ENCODE measurements at places on chromosomes 16 and 17. TPM values are rescaled to one million over a fixed set of nuclear protein-coding genes. Genes with fewer than 3 reads are reported as not detected.

The HOXB13 gene
- not detected for total RNA-seq

The OTOP2 gene
- not detected for total RNA-seq

The DNAI2 gene
- total RNA-seq = not detected

The STXBP4 gene
- total RNA-seq = 10.5 TPM

The SCGB1C2 gene
- not detected for total RNA-seq

The NOMO2 gene
- 251 TPM for total RNA-seq

DNA sequence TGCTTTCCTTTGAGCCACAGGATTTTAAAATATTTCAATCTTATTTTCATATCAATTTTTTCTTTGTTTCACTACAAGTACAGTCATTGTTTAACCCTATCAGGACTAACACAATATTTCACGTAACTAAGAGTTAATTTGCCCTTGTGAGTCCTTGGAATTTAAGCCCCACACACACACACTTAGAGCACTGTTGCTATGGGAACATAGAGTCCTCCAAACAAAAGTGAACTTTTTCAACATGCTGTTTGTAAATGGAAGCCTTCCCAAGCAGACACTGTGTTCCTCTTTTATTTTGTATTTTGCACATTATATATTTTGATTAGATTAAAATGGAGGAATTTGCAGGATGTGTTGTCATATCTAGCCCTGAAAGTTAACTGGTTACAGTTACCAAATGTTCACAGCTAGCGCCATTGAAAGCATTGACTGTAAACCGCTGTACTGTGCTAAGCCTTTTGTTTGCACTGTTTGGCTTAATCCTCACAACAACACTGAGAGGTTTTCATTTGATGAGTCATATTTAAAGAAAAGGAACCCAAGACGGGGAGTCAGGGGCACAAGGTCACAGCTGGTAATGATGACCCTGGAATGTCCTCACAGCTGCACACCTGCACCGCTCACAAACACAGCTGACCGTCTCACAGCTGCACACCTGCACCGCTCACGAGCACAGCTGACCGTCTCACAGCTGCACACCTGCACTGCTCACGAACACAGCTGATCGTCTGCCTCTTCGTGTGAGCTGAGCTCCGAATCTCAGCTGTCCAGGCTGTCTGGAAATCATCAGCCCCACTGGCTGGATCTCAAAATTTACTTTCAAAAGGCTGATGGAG, 6.3 kb downstream of the HSBP1 start:
- peaks cover 34% of the 10 kb centered on the region for H3K36me3 ChIP-seq
- H3K27ac ChIP-seq = peak overlapping the region; percentile 44
- peak; percentile 29 for DNase-seq
- peak overlapping the region; percentile 37 for H3K4me3 ChIP-seq

DNA sequence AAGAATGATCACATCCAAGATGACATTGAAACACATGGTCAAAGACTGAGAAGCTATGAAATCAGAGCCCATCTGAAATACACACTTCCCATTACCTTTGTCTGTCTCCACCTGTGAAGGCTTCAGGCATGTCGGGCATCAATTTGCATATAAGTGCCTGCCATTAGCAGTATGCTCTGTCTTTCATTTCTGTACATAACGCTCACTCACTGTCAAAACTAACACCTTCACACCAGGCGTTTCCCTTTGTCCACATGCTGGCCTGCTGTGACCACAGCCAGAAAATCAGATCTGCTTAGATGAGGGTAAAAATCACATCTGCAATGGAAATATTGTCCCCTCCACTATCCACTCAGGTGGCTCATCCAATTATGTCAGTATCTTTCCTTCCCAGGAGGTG, 524.8 kb downstream of the TOX3 start:
- no peak overlapping the region for H3K4me3 ChIP-seq
- no peaks in the 10 kb centered on the region for H3K27me3 ChIP-seq
- H3K27ac ChIP-seq = no peak overlapping the region
- no peak for DNase-seq

GRCh38 chr17:30920683-30921543, 832 bp upstream of the ADAP2 start:
- no peak overlapping the region for H3K27ac ChIP-seq

DNA sequence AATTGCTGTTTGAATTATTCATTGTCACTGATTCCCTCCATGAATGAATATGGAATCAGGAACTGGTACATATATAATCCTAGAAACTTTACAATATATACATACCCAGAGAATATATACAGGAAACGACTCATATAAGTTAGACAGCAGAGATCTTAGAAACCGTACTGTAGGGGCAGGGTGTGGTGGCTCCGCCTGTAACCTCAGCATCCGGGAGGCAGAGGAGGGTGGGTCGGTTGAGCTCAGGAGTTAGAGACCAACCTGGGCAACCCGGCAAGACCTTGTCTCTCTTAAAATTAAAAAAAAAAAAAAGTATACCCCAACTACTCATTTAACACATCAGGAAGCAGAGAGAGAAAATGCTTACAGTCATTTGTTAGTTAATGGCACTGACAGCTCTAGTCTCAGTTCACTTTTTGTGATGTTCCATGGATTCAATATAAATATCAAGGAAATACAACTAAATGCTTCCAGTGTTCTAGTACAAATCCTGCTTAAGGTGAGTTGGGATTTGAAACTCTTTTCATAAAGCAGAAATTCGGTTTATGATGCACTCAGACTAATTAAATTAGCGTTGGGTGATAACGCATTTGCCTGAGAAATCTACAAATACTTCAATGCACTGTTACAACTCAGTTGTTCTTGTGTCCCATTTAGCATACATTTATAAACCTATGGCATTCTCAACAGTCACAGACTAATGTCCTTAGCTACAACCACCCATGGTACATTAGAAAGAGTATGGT, 5.6 kb downstream of the GLG1 start:
- peaks cover 57% of the 10 kb centered on the region for H3K4me1 ChIP-seq
- no peaks in the 10 kb centered on the region for H3K27me3 ChIP-seq
- no peak overlapping the region for H3K4me3 ChIP-seq
- H3K27ac ChIP-seq = no peak overlapping the region

DNA sequence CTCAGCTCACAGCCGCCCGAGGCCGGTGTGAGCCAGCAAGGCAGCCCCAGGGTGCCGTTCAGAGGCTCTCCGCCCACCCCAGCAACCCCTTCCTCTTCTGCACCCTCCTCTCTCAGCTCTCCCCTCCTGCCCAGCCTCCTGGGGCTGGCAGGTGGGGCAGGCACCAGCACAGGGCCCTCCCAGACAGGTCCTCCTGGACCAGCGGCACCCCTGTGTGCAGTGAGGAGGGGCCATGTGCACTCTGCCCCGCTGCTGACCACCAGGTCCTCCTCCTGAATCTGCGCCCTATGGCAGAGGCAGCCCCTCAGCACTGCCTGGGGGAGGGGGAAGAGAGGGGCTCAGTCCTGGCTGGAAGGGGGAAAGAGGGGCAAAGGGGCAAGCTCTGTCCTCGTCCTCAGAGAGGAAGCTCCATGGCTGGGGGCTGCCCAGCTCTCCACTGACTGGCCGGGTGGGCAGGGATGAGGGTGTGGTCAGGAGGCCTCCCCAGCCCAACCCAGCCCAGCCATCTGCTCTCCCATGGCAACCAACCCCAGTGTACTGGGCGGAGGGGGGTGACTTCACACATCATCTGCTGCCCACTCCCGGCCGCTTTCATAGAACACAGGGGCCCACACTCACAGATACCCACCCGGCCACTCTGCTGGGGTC, 5.4 kb upstream of the BCAR1 start:
- H3K27me3 ChIP-seq = peaks cover 6% of the 10 kb centered on the region
- peaks cover 7% of the 10 kb centered on the region for H3K36me3 ChIP-seq
- no peak overlapping the region for H3K4me3 ChIP-seq
- DNase-seq = no peak
- H3K27ac ChIP-seq = peak overlapping the region; percentile 80

DNA sequence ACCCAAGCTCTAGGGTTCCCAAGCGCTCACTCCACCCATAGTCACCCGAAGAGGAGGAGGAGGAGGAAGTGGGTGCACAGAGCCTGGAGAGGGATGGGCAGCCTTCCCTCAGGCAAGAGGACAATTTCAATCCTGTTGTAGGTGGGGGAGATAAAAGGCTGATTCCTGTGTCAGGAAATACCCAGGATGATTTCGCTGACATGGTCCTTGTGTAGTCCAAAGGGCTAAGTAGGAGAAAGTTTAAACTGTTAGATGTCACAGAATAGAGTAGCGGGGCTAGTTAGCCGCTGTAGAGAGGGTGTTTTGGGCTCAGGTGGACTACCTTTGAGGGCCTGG, 1.3 kb upstream of the EXOC7 start:
- H3K4me3 ChIP-seq = no peak overlapping the region
- no peak for DNase-seq
- H3K27me3 ChIP-seq = peaks cover 3% of the 10 kb centered on the region
- peak overlapping the region; percentile 16 for H3K27ac ChIP-seq

- no peak for DNase-seq
- no peak overlapping the region for H3K4me3 ChIP-seq
- peaks cover 1% of the 10 kb centered on the region for H3K27me3 ChIP-seq
- peaks cover 20% of the 10 kb centered on the region for H3K4me1 ChIP-seq
- H3K36me3 ChIP-seq = no peaks in the 10 kb centered on the region
These were observed 12.6 kb downstream of the GALK1 start for GRCh38 chr17:75752405-75752709.

- no peaks in the 10 kb centered on the region for H3K4me1 ChIP-seq
- DNase-seq = no peak
- H3K27ac ChIP-seq = no peak overlapping the region
- H3K36me3 ChIP-seq = no peaks in the 10 kb centered on the region
- H3K4me3 ChIP-seq = no peak overlapping the region
These were observed 121.1 kb upstream of the HSBP1 start for GRCh38 chr16:83686726-83687125.

DNA sequence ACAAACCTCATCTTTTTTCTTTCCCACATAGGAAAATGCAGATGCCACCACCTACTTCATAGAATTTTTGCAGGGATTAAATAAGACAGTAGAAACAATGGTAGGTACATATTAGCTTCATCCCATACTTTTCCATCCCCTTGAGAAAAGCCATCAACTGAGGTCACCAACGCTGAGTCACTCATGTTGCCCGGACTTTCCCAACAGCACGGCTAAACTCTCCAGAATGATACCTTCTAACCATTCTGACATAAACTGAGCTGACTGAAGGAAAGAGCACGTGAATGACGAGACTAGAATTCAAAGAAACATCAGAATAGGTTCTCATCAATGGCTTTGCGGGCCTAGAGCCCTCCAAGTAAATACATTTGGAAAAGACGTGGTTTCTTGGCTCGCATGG, 146.0 kb upstream of the RCVRN start:
- peaks cover 12% of the 10 kb centered on the region for H3K4me1 ChIP-seq
- no peak overlapping the region for H3K4me3 ChIP-seq
- no peak overlapping the region for H3K27ac ChIP-seq

GRCh38 chr16:84532855-84533486, 28.5 kb upstream of the MEAK7 start:
- H3K27me3 ChIP-seq = peaks cover 2% of the 10 kb centered on the region
- DNase-seq = no peak
- peaks cover 17% of the 10 kb centered on the region for H3K36me3 ChIP-seq
- peak overlapping the region; percentile 89 for H3K27ac ChIP-seq
- H3K4me3 ChIP-seq = peak overlapping the region; percentile 63

GRCh38 chr17:61723183-61723582, 132.2 kb upstream of the NACA2 start:
- no peaks in the 10 kb centered on the region for H3K4me1 ChIP-seq
- no peak overlapping the region for H3K4me3 ChIP-seq
- H3K27me3 ChIP-seq = no peaks in the 10 kb centered on the region
- H3K36me3 ChIP-seq = peaks cover 9% of the 10 kb centered on the region
- no peak overlapping the region for H3K27ac ChIP-seq

DNA sequence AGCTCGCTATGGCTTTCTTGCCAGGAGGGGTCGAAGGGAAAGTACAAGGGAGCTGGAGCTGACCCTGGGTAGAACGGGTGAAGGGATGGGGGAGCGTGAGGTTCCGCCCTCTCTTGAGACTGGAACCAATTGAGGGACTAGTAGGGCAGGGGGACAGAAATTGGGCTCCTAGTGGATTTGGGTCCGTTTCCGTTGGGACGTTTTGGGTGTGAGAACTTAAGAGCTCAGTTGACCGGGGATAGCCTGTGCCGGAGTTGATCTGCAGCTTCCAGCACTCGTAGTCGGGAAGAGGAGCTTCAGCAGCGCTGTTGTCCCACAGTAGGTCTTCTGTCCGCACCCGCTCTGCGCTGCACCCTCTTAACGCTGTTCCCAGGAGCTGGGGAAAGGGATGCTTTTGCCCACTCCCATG, 481 bp downstream of the CNTROB start:
- peak overlapping the region; percentile 95 for H3K4me3 ChIP-seq
- peaks cover 57% of the 10 kb centered on the region for H3K4me1 ChIP-seq
- no peaks in the 10 kb centered on the region for H3K27me3 ChIP-seq
- peaks cover 33% of the 10 kb centered on the region for H3K36me3 ChIP-seq
- no peak for DNase-seq

DNA sequence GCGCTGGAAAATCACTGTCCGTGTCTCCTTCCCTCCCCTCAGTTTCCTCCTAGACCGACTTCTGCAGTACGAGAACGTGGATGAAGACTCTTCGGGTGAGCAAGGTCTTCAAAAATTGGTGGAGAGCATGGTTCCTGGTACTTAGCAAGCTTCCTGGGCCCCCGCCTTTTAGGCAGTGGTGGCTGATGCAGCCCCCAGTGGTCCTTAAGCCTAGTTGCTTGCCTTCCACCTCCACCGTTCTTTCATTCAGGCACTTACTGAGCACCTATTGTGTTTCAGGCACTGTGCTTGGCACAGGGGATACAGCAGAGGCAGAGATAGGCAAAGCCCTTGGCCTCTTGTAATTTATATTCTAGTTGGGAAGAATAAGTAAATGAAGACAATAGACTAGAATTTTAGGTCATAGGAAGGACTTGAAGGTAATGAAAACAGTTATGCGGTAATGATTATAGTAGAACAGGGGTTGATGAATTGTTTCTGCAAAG, 767 bp downstream of the INO80E start:
- H3K27me3 ChIP-seq = peaks cover 5% of the 10 kb centered on the region
- H3K4me3 ChIP-seq = peak overlapping the region; percentile 95
- H3K36me3 ChIP-seq = peaks cover 33% of the 10 kb centered on the region
- peak overlapping the region; percentile 98 for H3K27ac ChIP-seq
- DNase-seq = no peak
- H3K4me1 ChIP-seq = peaks cover 29% of the 10 kb centered on the region

GRCh38 chr17:15891318-15891717, 53.6 kb upstream of the ADORA2B start:
- no peaks in the 10 kb centered on the region for H3K36me3 ChIP-seq
- DNase-seq = no peak
- H3K27me3 ChIP-seq = peaks cover 25% of the 10 kb centered on the region
- H3K27ac ChIP-seq = no peak overlapping the region
- no peaks in the 10 kb centered on the region for H3K4me1 ChIP-seq

- DNase-seq = no peak
- no peak overlapping the region for H3K27ac ChIP-seq
- H3K4me3 ChIP-seq = no peak overlapping the region
- H3K27me3 ChIP-seq = no peaks in the 10 kb centered on the region
- peaks cover 29% of the 10 kb centered on the region for H3K4me1 ChIP-seq
These were observed 161.4 kb upstream of the CDH11 start for GRCh38 chr16:65283181-65283651.

- H3K27ac ChIP-seq = peak overlapping the region; percentile 95
- peaks cover 22% of the 10 kb centered on the region for H3K36me3 ChIP-seq
- DNase-seq = peak; percentile 89
These were observed 47.2 kb downstream of the ABCC1 start for GRCh38 chr16:15996432-15997109.

- peaks cover 30% of the 10 kb centered on the region for H3K4me1 ChIP-seq
- no peak overlapping the region for H3K4me3 ChIP-seq
- peaks cover 19% of the 10 kb centered on the region for H3K36me3 ChIP-seq
These were observed 7.4 kb downstream of the RPL13 start for GRCh38 chr16:89567656-89568594.

GRCh38 chr17:41689497-41690299, 1.0 kb downstream of the EIF1 start:
- peak overlapping the region; percentile 95 for H3K4me3 ChIP-seq
- DNase-seq = peak; percentile 56
- H3K27me3 ChIP-seq = peaks cover 37% of the 10 kb centered on the region
- peak overlapping the region; percentile 99 for H3K27ac ChIP-seq
